CD4-positive, alpha-beta T cell treated with Interleukin-21 for 1 hour (primary cell): ENCODE measurements at places on chromosomes 16 and 17.

GRCh38 chr16:74601126-74601871, 5.6 kb downstream of the GLG1 start:
- DNase-seq: peak; percentile 76

DNA sequence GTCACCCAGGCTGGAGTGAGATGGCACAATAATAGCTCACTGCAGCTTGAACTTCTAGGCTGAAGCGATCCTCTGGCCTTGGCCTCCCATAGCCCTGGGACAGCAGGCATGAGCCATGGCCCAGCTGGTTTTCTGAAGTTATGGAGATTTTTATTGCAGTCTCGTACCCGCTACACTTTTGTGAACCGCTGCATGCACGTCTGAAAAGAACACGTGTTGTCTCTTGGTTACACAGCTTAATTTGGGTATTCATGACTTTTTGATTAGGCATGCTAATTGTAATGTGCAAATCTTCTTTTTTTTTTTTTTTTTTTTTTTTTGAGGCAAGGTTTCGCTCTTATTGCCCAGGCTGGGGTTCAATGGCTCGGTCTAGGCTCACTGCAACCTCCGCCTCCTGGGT, 13.4 kb downstream of the SLC25A10 start:
- DNase-seq: no peak

- DNase-seq: no peak
Observed at GRCh38 chr16:89100601-89101302, 7.1 kb downstream of the ACSF3 start.

DNA sequence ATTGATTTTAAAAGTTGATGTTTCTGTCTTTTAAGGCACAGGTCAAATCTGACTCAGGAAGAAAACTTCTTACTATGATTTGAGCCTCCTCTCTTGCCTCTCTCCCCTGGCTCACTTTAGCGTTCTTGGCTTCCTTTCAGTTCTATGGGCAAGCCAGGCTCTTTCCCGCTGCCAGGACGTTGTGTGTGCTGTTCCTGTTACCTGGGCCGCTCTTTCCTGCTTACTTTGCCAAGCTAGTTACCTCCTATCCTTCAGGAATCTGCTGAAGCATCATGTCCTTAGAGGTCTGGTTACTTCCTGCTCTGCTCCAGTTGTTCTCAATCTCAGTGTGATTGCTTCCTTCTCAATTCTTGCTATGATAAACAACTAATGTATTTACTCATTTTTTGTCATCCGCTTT, 1108.5 kb upstream of the EEF2KMT start:
- no peak for DNase-seq

GRCh38 chr16:50153596-50154419, 702 bp downstream of the TENT4B start:
- DNase-seq: no peak

GRCh38 chr16:9176547-9177418, 85.3 kb downstream of the HAPSTR1 start:
- DNase-seq: no peak

- DNase-seq: no peak
Observed at GRCh38 chr16:47127541-47127940, 16.2 kb downstream of the NETO2 start.

- DNase-seq: peak; percentile 61
Observed at GRCh38 chr17:58005728-58006559, 1.1 kb downstream of the SRSF1 start.

GRCh38 chr17:59154292-59154720, 680 bp downstream of the SKA2 start:
- peak; percentile 37 for DNase-seq

GRCh38 chr17:60781880-60782412, 104.3 kb downstream of the BCAS3 start:
- no peak for DNase-seq

- no peak for DNase-seq
Observed at GRCh38 chr17:82219083-82219482, 6.4 kb upstream of the CCDC57 start.

DNA sequence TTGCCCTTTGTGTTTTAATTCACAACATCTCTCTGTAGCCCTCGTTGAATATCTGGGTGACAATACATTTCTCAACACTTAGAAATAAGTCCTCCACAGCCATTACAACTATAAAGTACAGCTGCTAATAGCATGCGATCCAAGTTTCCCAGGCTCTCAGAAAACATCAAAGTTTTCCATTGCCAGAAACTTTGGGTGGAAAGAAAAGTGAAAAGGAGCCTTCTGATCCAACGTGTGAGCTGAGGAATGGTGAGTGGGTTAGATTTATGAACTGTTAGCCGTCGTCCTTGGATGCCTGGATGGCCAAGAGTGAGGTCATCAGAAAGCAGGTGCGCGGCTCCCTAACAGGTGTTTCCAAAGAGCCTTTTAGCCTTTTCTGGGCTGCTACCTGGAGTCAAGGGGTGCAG, 258.0 kb downstream of the PMP22 start:
- no peak for DNase-seq

GRCh38 chr16:66442502-66443268, 15.6 kb downstream of the BEAN1 start:
- DNase-seq: no peak

GRCh38 chr17:50346313-50347116, 589 bp downstream of the XYLT2 start:
- DNase-seq: peak; percentile 47

GRCh38 chr17:7383742-7384488, 3.0 kb downstream of the TNK1 start:
- DNase-seq: peak; percentile 85

- no peak for DNase-seq
Observed at GRCh38 chr16:48105456-48105855, 50.3 kb downstream of the ABCC12 start.

- DNase-seq: no peak
Observed at GRCh38 chr17:33602981-33603380, 309.9 kb upstream of the ASIC2 start.

DNA sequence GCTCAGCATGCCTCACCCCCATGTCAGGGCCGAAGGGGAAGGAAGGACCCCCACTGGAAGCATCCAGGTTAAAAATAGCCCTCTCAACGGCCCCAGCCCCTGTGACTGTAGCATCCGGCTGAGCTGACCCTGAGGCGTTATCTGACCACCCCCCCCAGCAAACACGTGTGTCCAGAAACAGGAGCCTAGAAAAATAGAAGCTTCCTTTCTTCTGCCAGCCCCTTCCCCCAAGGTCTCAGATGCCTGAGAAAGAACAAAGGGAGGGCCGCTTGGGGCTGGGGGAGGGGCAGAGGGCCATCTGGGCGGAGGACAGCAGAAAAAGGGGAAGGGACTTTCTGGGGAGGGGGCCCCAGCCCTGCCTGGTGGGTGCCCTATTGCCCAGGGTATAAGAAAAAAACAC, 55.8 kb downstream of the ACTG1 start:
- DNase-seq: no peak

- DNase-seq: no peak
Observed at GRCh38 chr17:44558334-44558709, 1.0 kb downstream of the FZD2 start.

DNA sequence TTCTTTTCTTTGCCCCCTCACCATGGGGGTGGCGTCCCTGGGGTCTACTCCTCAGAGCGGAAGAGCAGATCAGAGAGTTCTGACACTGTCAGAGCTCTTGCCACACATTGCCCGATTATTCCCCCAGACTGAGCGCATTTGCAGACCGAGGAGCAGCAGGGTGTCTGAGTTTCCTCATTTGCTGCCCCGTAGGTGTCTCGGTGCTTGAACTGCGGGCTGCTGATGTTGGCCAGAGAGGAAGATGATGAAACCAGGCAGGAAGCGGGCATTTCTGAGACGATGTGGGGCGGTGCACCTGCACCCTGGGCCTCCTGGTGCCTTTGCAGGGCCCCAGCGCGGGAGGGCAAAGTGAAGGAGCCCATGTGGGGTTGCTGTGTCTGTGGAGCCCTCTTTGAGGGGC, 55.2 kb downstream of the ARSG start:
- DNase-seq: peak; percentile 65

DNA sequence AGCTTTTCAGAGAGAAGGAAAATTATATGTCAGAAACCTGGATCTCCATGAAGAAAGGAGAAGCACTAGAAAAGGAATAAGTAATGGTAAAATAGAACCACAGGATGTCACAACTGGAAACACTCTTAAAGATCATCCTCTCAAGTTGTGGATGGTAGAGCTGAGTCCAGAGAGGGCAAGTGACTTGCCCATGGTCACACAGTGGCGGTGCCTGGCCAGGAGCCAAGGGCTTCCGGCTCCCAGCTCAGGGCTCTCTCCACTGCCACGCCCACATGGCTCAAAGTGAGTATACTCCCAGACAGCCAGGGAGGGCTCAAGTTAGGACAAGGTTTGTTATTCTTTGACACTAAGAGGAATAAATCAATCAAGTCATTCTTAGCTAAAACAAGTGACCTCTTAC, 159.8 kb downstream of the COPRS start:
- DNase-seq: no peak

DNA sequence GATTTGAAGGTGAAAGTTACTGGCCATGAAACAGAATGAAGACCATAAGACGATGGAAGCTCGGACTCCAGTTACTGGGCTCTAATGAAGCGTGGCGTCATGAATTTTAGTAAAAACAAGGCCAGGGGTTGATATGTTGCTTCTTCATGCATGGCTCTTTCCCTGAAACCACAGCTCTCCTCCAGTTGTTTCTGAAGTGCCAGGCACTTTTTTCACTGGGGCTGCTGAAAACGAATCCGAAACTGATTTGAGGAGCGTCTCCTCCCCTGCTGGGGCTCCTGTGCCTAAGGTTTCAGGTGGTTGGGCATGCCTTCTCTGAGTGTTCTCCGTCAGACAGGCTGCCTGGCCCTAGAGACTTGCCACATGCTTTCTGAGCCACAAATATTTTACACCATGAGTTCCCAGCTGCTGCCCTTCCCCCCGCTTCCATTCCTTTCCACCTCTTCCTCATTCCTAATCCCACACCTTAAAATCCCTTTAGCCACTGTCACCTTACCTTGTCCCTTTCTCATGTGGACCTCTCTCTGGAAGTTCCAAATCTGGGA, 3.7 kb upstream of the MYL4 start:
- peak; percentile 80 for DNase-seq

- no peak for DNase-seq
Observed at GRCh38 chr17:49698005-49698404, 9.8 kb downstream of the SLC35B1 start.

DNA sequence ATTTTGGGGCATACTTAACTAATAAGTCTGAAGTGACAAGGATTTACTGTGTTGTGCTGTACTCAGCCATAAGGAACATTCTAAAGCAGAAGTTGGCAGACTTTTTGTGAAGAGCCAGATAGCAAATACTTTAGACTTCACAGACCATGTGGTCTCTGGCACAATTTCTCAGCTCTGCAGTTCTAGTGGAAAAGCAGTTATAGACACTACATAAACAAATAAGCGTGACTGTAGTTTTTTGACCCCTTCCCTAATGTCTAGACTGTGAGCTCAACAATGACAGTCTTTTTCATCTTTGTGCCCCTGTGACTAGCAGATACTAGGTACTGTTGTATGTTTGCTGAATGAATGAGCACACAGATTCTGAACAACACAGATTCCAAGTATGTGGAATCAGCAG, 4.9 kb downstream of the RPAIN start:
- DNase-seq: no peak

GRCh38 chr16:3152277-3152990, 17.6 kb downstream of the ZNF213 start:
- peak; percentile 87 for DNase-seq

- no peak for DNase-seq
Observed at GRCh38 chr17:21194703-21195102, 19.3 kb downstream of the TMEM11 start.

DNA sequence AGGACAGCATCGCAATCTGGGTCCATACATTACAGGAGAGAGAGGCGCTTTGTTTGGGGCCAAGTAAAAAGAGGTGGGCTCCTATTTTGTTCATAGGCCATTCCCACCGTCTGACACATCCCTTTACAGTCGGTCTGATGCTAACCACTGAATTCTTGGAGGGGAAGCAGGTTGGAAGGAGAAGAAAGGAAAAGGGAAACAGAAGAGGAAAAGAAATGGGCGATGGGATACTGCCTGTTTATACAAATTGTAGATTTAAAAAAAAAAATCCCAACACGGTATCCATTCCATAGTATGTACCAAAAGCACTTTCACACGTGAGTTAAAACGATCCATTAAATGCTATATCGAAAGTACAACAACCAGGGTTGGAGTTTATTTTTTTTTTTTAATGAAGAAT, 4.0 kb upstream of the ZFHX3 start:
- no peak for DNase-seq

- DNase-seq: no peak
Observed at GRCh38 chr17:14417336-14417735, 116.5 kb downstream of the HS3ST3B1 start.

GRCh38 chr16:2520784-2521531, 787 bp downstream of the AMDHD2 start:
- peak; percentile 87 for DNase-seq

- no peak for DNase-seq
Observed at GRCh38 chr16:3536851-3537250, 36.0 kb downstream of the CLUAP1 start.

GRCh38 chr16:19613834-19614233, 58.3 kb downstream of the VPS35L start:
- no peak for DNase-seq

DNA sequence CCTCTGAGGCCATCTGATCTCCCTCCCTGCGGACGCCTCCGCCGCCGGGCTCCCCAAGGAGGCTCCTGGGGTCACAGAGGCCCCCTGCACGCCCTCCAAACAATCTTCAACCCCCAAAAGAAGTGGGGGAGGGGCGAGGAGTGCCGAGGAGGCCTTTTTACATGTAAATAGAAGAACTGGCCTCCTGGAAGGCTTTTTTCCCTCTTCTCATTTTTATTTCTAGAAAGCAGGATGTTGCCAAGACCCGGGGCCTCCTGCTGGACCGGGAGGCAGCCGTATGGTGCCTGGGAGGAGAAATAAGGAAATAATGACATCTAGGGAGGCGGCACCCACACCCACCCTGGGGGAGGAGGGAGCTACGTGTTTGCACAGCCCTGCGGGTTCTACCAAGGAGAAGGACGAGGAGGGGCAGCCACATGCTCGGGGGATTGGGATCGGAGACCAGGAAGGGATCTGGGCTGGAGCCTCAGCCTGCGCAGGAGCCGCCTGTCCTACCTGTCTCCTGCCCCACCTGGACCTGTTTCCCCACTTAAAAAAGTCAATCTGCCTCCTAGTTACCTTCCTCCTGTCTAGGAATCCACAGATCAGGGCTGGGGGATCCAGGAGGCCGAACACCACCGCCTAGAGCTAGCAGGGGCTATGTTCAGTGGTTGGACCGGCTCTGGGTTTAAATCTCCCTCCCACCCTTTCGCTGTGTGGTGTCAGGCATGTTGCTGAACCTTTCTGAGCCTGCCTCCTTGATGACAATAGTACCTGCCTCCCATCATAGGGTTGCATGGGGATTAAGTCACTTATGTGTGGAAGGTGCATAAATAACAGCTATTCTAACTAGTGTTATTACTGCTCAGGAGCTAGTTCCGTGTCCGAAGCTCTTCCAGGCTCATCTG, 175.7 kb upstream of the GSE1 start:
- no peak for DNase-seq

DNA sequence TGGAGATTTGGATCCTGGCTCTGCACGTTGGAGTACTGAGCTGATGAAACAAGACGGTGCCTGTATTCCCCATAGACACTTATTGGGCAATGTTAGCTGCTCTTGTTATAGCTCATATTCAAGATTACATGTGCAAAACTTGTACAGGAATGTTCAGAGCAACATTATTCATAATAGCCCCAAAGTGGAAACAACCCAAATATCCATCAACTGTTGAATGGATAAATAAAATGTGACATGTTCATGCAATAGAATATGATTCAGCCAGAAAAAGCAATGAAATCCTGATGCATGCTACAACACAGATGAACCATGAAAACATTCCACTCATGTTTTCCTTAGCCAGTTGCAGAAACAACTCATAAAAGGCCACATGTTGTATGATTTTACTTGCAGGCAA, 5.7 kb upstream of the SDR42E1 start:
- DNase-seq: no peak
